ENCODE measurements at places on chromosomes 2 and 18. TPM values are rescaled to one million over a fixed set of nuclear protein-coding genes. Genes with fewer than 3 reads are reported as not detected.

Gene CCBE1
- total RNA-seq = 93.9 TPM

Gene HJURP
- total RNA-seq = 22.6 TPM

Gene SERPINB13
- total RNA-seq = not detected

Gene ANKRD53
- total RNA-seq = 0.54 TPM

Gene DTNB
- 3.6 TPM for total RNA-seq

Gene CACNB4
- total RNA-seq = 0.36 TPM

Gene LYPD6
- 0.90 TPM for total RNA-seq

Gene LRRC30
- total RNA-seq = not detected

Gene KLHL30
- under 0.01 TPM for total RNA-seq

Gene KIF5C
- 0.28 TPM for total RNA-seq

Gene PLGLB1
- total RNA-seq = 0.28 TPM

Gene CLK1
- total RNA-seq = 43.9 TPM

Gene CD207
- total RNA-seq = not detected

Gene LONRF2
- total RNA-seq = 0.54 TPM

Gene ALK
- total RNA-seq = not detected

Gene POTEF
- total RNA-seq = not detected

Gene TET3
- 1.7 TPM for total RNA-seq

Gene FNDC4
- 7.3 TPM for total RNA-seq

Gene DSG2
- total RNA-seq = 1.7 TPM

Gene ARID5A
- 2.2 TPM for total RNA-seq

Gene SPOPL
- total RNA-seq = 16.7 TPM

Gene ACVR1C
- 0.18 TPM for total RNA-seq

Gene SERPINB12
- total RNA-seq = not detected

Gene LMAN2L
- 22.9 TPM for total RNA-seq

Gene PFN4
- total RNA-seq = 0.28 TPM

Gene EML6
- 0.18 TPM for total RNA-seq

Gene GPR39
- total RNA-seq = 9.0 TPM

Gene VSNL1
- total RNA-seq = 0.28 TPM

Gene PPM1B
- total RNA-seq = 25.6 TPM

Gene CMPK2
- total RNA-seq = 0.28 TPM

Gene ARL4C
- total RNA-seq = 12.5 TPM

Gene PRSS56
- total RNA-seq = not detected

Gene LOXHD1
- not detected for total RNA-seq

Gene DYSF
- total RNA-seq = under 0.01 TPM

Gene SLC4A3
- total RNA-seq = 1.1 TPM

Gene PRKAG3
- not detected for total RNA-seq

Gene IL1RL1
- under 0.01 TPM for total RNA-seq

Gene GALNT14
- total RNA-seq = not detected

Gene TANC1
- 12.9 TPM for total RNA-seq

Gene MARCHF7
- total RNA-seq = 212 TPM

Gene SCN7A
- 0.90 TPM for total RNA-seq

Gene C18orf54
- total RNA-seq = 3.0 TPM

Gene CEP76
- 8.3 TPM for total RNA-seq

Gene AFF3
- 13.9 TPM for total RNA-seq

Gene OR6B2
- not detected for total RNA-seq

Gene CCL20
- total RNA-seq = not detected

Gene EPHA4
- total RNA-seq = 111 TPM

Gene CXCR1
- not detected for total RNA-seq

Gene CABYR
- total RNA-seq = 4.1 TPM

Gene KCNG2
- not detected for total RNA-seq

Gene QPCT
- 2.2 TPM for total RNA-seq

Measured in IMR-90 (cell line).